Aorta (tissue), 5 donors: ENCODE measurements at places on chromosomes 1 and 21. TPM values are rescaled to one million over a fixed set of nuclear protein-coding genes. Genes with fewer than 3 reads are reported as not detected.

RHOU gene
- 30.3 TPM for total RNA-seq

DNA sequence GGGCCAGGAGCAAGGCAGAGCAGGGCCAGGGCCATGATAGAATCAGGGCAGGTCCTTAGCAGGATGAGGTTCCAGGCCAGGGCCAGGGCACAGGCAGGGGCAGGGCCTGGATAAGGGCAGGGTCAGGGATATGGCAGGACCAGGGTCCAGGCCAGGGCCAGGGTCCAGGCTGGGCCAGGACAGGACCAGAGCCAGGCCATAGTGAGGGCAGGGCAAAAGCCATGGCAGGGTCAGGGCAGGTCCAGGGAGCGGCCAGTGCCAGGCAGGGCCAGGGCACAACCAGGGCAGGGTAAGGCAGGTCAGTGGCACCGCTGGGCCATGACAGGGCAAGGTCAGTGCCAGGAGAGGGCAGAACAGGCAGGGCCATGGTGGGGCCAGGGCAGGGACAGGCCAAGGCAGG, 152.2 kb downstream of the LIPI start:
- no peak for DNase-seq

KCNK1 gene
- total RNA-seq: 5.9 TPM

NEGR1 gene
- 50.3 TPM for total RNA-seq
